ENCODE measurements at places on chromosomes 13 and 19.

DNA sequence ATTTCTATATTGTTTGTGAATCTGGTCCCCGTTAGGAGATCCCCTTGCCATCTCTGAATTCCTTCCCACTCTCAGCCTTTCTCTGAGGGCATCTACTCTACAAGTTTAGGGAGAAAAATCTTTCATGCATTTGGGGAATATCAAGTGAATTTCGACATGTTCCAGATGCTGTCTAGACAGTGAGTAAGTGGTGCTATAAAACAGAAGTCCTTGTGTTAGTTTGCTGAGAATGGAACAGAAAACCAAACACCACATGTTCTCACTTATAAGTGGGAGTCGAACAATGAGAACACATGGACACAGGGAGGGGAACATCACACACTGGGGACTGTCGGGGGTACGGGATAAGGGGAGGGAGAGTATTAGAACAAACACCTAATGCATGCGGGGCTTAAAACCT lies 5.1 kb downstream of the OR7A10 start:
- no peak for DNase-seq

GRCh38 chr19:53088091-53088490 lies 15.1 kb downstream of the ZNF160 start:
- no peak for DNase-seq

DNA sequence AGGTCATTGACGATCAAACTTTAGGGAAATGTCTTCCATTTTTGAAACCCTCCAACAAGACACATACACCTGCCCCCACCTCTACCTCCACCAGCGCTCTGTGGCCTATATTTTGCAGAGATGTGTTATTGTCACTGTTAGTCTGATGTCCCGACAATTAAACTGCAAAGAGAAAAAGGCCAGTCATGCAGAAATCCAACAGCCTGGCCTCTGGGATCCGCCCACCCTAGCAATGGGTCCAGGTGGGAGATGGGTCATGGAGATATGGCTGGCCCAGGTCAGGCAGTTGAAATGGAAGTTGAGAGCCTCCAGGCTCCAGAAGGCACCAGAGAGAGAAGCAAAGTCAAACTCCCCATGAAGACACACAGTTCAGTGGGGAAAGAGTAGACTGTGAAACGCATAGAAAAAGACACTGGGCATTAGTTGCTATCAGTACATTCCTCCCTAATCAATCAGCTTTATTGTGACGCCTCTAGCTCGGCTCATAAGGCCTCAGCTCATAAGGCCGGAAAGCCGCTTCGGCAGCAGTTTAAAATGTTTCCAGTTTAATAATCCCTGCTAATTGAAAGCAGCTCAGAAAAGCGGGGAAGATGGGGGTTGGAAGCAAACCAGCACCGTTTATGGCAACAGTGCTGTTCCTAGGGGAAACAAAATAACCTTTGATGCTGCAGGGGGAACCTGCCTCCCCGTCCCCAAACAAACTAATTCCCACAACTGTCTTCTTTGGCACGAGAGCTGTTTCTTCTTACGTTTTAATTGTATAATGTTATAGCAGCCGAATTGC lies 239.7 kb upstream of the ZNF507 start:
- no peak for DNase-seq

- no peak for DNase-seq
Observed at GRCh38 chr13:30193279-30194234, 113.8 kb downstream of the KATNAL1 start.

DNA sequence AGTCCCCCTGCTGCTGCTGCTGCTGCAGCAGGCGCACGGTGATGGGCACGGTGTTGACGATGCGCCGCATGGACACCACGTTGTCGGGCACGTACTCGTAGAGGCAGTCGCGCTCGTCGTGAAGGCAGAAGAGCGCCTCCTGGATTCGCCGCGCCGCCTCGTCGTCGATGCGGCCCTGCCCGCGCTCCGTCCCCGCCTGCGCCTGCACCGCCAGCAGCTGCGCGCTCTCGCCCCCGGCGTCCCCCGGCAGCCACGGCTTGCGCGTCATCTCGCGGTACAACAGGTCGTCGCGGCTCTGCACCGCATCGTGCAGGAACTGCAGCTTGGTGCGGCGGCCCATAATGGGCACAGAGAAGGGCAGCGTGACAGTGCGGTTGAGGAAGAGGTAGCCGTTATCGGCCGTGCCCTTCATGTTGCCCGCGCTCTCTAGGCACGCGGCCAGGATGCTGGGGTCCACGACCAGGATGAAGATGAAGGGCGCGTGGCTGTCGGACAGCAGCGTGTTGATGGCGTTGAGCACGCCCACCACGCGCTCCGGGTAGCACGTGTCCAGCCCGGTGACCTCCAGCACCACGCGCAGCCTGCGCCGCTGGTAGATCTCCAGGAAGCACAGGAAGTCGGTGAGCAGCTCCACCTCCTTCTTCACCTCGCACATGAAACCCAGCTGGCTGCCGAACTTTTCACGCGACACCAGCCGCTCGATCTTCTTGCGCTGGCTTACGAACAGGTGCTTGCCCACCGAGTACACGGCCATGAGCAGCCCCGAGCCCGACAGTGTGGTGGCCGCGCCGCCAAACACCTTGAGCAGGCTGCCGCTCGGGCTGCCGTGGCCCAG lies 8.1 kb downstream of the NKPD1 start:
- peak; percentile 33 for DNase-seq

DNA sequence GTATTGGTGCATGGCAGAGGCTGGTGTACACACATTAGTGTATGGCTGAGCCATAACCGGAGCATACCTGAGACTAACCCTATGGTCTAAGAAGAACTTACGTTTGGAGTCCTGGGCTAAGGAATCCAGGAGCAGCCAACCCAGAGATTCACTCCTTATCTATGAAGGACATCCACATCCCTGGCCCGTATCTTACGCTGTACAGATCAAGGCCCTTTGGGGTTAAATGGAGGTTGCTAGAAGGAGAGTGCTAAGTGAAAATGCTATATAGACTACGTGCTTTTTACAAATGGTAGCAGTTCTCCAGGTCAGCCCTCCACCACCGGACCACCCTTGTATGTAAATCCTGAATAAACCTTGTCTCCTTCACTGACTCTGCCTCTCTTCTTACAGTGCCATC lies 1.9 kb upstream of the SUGT1 start:
- DNase-seq, result no peak

DNA sequence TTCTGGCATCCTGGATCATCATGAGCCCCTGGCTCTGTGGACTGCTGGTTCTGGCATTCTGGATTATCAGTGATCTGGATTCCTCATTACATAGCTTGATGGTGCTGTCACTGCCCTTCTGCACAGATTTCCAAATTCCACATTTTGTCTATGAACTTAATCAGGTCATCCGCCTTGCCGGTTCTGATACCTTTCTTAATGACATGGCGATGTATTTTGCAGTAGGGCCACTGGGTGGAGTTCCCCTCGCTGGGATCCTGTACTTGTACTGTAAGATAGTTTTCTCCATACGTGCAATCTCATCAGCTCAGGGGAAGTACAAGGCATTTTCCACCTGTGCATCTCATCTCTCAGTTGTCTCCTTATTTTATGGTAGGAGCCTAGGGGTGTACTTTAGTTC lies 24.4 kb upstream of the OR7C2 start:
- no peak for DNase-seq
